Lung (tissue), 17 donors: ENCODE measurements at places on chromosomes 16 and 17. TPM values are rescaled to one million over a fixed set of nuclear protein-coding genes. Genes with fewer than 3 reads are reported as not detected.
A peak's percentile ranks its signal among the peaks of the same experiment; 100 is the strongest.

The CMC2 gene
- total RNA-seq, result 35.3 TPM

The PTGES3L gene
- 1.1 TPM for total RNA-seq

The TERB1 gene
- not detected for total RNA-seq

The KRTAP9-2 gene
- not detected for total RNA-seq

- DNase-seq, result peak; percentile 80
- H3K4me1 ChIP-seq, result peaks cover 25% of the 10 kb centered on the region
- no peaks in the 10 kb centered on the region for H3K36me3 ChIP-seq
- no peaks in the 10 kb centered on the region for H3K27me3 ChIP-seq
Measured at GRCh38 chr17:28949185-28950016, 1.9 kb downstream of the PHF12 start.

GRCh38 chr17:67281743-67282142, 36.7 kb upstream of the HELZ start:
- no peaks in the 10 kb centered on the region for H3K36me3 ChIP-seq
- DNase-seq, result no peak
- H3K4me3 ChIP-seq, result no peak overlapping the region
- H3K27me3 ChIP-seq, result no peaks in the 10 kb centered on the region

DNA sequence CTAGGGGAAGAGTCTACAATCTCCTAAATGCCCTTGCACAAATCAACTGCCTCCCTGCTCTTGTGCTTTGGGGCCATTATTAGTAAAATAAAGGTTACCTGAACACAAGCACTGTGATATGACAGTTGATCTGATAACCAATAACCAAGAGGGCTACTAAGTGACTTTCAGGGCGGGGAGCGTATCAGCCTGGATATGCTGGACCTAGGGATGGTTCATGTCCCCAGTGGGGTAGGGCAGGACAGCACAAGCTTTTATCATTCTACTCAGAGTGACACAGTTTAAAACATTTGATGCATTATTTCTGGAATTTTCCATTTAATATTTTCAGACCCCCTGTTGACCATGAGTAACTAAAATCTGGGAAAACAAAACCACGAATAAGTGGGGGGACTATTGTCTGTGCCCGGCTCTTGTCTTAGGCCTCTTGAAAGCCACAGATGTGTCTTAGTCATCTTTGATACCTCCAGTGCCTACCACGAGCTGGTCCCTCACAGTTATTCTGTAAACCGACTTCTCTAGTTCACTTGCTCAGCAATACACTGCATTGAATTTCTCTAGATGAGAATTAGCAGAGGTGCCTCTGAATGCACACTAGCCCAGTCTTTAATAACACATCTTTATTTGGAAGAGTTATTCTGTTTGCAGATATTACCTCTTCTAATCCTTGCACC, 94.6 kb upstream of the DHX40 start:
- no peak overlapping the region for H3K4me3 ChIP-seq
- H3K4me1 ChIP-seq, result no peaks in the 10 kb centered on the region
- no peaks in the 10 kb centered on the region for H3K36me3 ChIP-seq
- H3K27me3 ChIP-seq, result no peaks in the 10 kb centered on the region
- no peak for DNase-seq
- no peak overlapping the region for H3K27ac ChIP-seq

- H3K36me3 ChIP-seq, result no peaks in the 10 kb centered on the region
- peaks cover 4% of the 10 kb centered on the region for H3K4me1 ChIP-seq
- no peak overlapping the region for H3K4me3 ChIP-seq
- no peak overlapping the region for H3K27ac ChIP-seq
- no peak for DNase-seq
Measured at GRCh38 chr16:57112403-57113041, 20.1 kb downstream of the CPNE2 start.

The AHSP gene
- total RNA-seq, result 47.8 TPM

DNA sequence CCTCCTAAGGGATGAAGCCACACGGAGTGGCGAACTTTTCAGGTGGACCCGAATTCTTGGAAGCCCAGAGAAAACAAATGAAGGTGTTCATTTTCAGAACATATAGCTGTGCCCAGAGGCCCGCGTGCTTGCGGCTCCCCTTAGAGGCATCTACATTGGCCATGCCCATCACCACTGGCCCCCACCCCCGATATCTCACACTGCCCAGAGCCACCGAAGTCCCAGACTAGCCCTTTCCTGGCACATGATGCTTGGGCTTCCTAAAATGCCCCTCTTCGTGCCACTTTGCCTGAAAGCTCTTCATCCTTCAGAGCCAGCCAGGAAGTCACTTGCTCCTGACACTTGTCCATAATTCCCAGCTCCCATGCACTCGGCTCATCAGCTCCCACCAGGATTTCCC, 2.1 kb upstream of the HEXIM1 start:
- peaks cover 6% of the 10 kb centered on the region for H3K4me1 ChIP-seq
- H3K27ac ChIP-seq, result peak overlapping the region; percentile 70
- no peak for DNase-seq
- no peak overlapping the region for H3K4me3 ChIP-seq
- H3K36me3 ChIP-seq, result no peaks in the 10 kb centered on the region
- H3K27me3 ChIP-seq, result no peaks in the 10 kb centered on the region

The C17orf113 gene
- total RNA-seq, result 1.7 TPM

DNA sequence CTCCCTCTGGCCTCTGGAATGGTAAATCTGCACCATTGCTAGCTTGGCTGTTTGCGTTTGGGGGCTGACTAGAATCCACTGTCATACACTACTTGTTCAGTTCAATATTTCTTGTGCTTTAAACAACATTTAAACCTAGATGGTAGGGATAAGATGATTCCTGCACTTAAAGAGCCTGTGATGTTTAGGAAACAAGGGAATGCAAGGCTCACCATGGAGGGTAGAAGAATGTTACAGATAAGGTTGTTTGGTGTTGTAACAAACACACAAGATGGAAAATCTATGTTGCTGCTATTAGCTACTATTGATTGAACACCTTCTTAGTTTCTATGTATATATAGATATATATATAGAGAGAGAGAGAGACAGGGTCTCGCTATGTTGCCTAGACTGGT, 31.4 kb downstream of the YPEL2 start:
- H3K4me3 ChIP-seq, result no peak overlapping the region
- H3K27ac ChIP-seq, result peak overlapping the region; percentile 1
- H3K36me3 ChIP-seq, result no peaks in the 10 kb centered on the region

- H3K27me3 ChIP-seq, result no peaks in the 10 kb centered on the region
- H3K36me3 ChIP-seq, result no peaks in the 10 kb centered on the region
- H3K4me3 ChIP-seq, result no peak overlapping the region
- peak overlapping the region; percentile 85 for H3K27ac ChIP-seq
Measured at GRCh38 chr16:7372095-7372494, 39.5 kb downstream of the RBFOX1 start.

DNA sequence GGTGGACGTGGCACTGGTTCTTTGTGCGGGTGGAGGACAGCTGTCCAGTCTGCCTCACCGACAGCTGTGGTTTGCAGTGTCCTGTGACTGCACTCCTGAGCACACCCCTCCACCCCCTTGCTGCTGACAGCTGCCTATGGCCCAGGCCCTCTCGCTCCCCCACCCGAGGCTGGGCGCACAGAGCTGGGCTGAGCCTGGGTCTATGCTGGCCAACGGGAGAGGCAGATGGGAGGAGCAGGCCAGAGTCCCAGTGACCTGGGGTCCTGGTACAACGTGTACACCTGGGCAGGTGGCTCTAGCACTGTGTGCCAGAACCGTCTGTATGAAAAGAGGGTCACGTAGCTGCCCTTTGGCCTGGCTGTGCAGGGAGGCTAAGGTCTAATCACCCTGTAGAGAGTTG, 30.5 kb downstream of the BAIAP2 start:
- no peaks in the 10 kb centered on the region for H3K36me3 ChIP-seq
- no peaks in the 10 kb centered on the region for H3K4me1 ChIP-seq
- DNase-seq, result no peak
- no peak overlapping the region for H3K27ac ChIP-seq

GRCh38 chr17:58323366-58324055, 5.1 kb downstream of the TSPOAP1 start:
- H3K4me3 ChIP-seq, result no peak overlapping the region
- no peaks in the 10 kb centered on the region for H3K36me3 ChIP-seq
- H3K27ac ChIP-seq, result no peak overlapping the region
- no peak for DNase-seq

The KIF2B gene
- total RNA-seq, result not detected

DNA sequence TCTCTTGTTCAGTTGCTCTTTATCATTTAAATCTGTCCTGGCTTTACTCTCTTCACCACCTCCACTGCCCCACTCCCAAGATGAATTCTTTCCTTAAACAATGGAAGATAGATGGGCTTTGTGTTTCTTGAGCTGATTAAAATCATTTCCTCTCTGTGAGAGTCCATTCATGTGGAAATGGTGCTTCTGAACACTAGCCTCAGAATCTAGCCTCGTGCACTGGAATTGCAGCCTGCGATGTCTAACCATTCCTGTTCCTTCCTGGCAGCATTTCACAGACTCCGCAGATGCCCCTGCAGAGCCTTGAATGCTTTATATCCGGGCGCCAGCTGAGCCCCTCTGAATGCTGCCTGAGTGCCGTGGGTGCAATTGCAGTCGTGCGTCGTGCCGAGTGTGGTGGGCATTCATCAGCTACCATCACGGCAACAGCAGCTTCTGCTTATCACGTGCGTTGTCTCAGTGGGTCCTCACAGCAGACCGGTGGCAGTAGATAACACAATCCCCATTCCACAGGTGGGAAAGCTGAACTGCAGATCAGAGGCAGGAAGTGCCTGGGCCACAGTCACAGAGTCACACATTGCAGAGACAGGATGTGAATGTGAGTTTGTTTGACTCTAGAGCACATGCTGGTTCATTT, 172.8 kb upstream of the WSCD1 start:
- H3K36me3 ChIP-seq, result no peaks in the 10 kb centered on the region
- no peaks in the 10 kb centered on the region for H3K27me3 ChIP-seq
- H3K4me3 ChIP-seq, result no peak overlapping the region

GRCh38 chr17:72578817-72579470, 458.1 kb downstream of the SOX9 start:
- H3K4me1 ChIP-seq, result no peaks in the 10 kb centered on the region
- no peak for DNase-seq
- no peak overlapping the region for H3K4me3 ChIP-seq

GRCh38 chr16:22784690-22785214, 29.2 kb upstream of the HS3ST2 start:
- H3K27me3 ChIP-seq, result no peaks in the 10 kb centered on the region
- H3K4me1 ChIP-seq, result no peaks in the 10 kb centered on the region
- H3K27ac ChIP-seq, result no peak overlapping the region
- H3K36me3 ChIP-seq, result no peaks in the 10 kb centered on the region

The AATK gene
- total RNA-seq, result 9.6 TPM

GRCh38 chr16:11833951-11834695, 17.2 kb downstream of the RSL1D1 start:
- no peaks in the 10 kb centered on the region for H3K27me3 ChIP-seq
- no peak overlapping the region for H3K4me3 ChIP-seq
- H3K27ac ChIP-seq, result no peak overlapping the region
- H3K36me3 ChIP-seq, result peaks cover 14% of the 10 kb centered on the region
- no peak for DNase-seq

- H3K36me3 ChIP-seq, result peaks cover 56% of the 10 kb centered on the region
- no peak overlapping the region for H3K27ac ChIP-seq
- no peak overlapping the region for H3K4me3 ChIP-seq
- no peaks in the 10 kb centered on the region for H3K4me1 ChIP-seq
- DNase-seq, result no peak
- H3K27me3 ChIP-seq, result no peaks in the 10 kb centered on the region
Measured at GRCh38 chr17:58504826-58505351, 9.5 kb downstream of the MTMR4 start.

GRCh38 chr17:66272811-66273585, 29.4 kb upstream of the PRKCA start:
- H3K27ac ChIP-seq, result no peak overlapping the region
- peaks cover 4% of the 10 kb centered on the region for H3K4me1 ChIP-seq
- no peaks in the 10 kb centered on the region for H3K36me3 ChIP-seq
- H3K27me3 ChIP-seq, result no peaks in the 10 kb centered on the region
- no peak overlapping the region for H3K4me3 ChIP-seq
- no peak for DNase-seq
